Activated T-helper 1 cell treated with anti-CD3 and anti-CD28 coated beads, Interleukin-2, amount 50 U/mL, for 16 hours (primary cell): ENCODE measurements at places on chromosomes 16 and 17.

DNA sequence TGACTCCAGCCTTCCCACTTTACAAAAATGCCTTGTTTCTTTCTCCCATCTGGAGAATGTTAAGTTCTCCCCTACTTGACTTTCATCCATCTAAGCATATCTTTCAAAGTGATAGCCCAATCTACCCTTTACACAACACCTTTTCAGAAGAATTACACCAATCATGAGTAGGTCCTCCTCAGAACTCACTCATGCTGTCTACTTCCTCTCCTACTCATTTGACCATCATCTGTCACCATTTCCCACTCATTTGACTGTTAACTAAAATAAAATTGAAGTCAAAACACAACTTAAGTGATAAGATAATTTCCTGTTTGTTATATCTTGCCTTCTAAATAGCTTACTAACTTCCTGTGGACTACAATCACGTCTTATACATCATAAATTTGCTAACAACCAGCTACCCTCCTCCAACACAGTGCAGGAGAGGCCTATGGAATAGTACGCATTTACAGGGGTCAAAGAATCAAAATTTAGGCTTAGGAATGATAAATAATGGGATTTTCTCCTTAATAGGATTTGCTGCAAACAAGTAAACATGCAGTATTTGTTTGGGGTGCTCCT lies 16.1 kb downstream of the KCNJ16 start:
- no peak for DNase-seq

GRCh38 chr17:40416671-40417070 lies 1.0 kb downstream of the TOP2A start:
- no peak for DNase-seq

GRCh38 chr17:66809408-66809807 lies 25.5 kb upstream of the CACNG5 start:
- no peak for DNase-seq

DNA sequence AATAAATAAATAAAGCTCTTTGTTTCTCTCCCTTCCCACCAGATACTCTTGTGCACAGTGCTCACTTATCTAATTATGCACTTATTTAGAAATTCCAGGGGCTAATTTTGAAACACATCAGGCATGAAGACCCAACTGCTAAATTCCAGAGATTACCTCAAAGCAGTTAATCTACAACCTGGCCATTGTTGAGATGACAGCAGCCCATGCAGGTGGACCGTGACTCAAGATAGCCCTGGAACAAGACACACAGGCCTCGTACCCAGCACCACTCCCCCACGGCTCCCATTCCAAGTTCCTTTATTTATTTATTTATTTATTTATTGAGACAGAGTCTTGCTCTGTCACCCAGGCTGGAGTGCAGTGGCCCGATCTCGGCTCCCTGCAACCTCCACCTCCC lies 60.1 kb upstream of the NPEPPS start:
- no peak for DNase-seq

DNA sequence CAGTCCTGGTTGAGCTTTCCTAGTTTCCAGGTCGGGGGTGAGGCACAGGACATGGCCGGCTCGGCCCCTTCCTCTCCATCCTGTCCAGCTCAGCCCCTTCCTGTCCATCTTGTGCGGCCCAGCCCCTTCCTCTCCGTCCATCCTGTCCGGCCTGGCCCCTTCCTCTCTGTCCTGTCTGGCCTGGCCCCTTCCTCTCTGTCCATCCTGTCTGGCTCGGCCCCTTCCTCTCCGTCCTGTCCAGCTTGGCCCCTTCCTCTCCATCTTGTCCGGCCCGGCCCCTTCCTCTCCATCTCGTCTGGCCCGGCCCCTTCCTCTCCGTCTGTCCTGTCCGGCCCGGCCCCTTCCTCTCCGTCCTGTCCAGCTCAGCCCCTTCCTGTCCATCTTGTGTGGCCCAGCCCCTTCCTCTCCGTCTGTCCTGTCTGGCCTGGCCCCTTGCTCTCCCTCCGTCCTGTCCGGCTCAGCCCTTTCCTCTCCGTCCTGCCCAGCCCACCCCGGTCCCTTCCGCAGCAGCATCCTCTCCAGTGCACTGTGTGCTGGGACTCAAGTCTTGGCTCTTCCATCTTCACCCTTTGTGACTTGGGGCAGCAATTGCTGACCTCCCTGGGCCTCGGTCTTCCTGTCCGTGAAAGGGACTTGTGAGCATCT lies 5.5 kb upstream of the ZNF750 start:
- DNase-seq, result no peak

DNA sequence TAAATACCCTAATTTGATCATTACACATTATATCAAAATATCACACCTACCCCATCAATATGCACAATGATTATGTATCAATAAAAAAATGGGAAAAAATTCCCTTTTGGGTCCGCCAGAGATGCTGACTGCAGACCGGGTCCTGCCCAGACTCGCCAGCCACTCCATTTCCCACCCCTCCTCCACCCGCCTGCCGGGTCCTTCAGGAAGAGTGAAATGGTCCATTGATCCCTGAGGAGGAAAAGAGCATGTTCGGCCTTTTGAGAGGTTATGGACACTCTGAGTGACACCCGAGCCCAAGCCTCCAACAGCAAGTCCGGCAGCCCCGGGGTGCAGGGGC lies 123.9 kb upstream of the ZFHX3 start:
- DNase-seq, result no peak
